ENCODE measurements at places on chromosomes 5 and 9.

GRCh38 chr5:94849821-94850736, 231.6 kb downstream of the SLF1 start:
- no peak overlapping the region for H3K4me3 ChIP-seq
- DNase-seq: peak; percentile 61
- H3K4me1 ChIP-seq: no peaks in the 10 kb centered on the region
- no peaks in the 10 kb centered on the region for H3K36me3 ChIP-seq
- H3K27me3 ChIP-seq: no peaks in the 10 kb centered on the region

DNA sequence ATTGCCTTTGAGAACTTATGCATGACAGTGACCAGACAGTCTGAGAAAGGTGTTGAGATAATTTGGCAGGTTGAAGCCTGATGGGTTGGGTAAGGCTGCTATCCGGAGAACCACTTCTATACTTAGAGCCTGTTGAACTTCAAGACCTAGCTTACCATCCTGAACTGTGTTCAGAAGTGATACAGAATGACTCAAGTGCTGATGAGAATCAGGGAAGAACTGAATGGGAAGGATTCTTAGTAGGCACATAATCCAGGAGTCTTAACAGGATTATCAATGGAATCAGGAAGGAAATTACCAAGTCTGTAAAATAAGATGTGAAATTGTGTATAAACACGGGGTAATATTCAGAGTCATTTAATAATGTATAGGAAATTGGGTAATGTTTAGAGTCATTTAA, 9.0 kb upstream of the PAPPA start:
- H3K36me3 ChIP-seq: no peaks in the 10 kb centered on the region
- H3K27me3 ChIP-seq: no peaks in the 10 kb centered on the region
- DNase-seq: no peak
- H3K4me3 ChIP-seq: no peak overlapping the region
- peak overlapping the region; percentile 53 for H3K27ac ChIP-seq
- H3K4me1 ChIP-seq: peaks cover 4% of the 10 kb centered on the region

DNA sequence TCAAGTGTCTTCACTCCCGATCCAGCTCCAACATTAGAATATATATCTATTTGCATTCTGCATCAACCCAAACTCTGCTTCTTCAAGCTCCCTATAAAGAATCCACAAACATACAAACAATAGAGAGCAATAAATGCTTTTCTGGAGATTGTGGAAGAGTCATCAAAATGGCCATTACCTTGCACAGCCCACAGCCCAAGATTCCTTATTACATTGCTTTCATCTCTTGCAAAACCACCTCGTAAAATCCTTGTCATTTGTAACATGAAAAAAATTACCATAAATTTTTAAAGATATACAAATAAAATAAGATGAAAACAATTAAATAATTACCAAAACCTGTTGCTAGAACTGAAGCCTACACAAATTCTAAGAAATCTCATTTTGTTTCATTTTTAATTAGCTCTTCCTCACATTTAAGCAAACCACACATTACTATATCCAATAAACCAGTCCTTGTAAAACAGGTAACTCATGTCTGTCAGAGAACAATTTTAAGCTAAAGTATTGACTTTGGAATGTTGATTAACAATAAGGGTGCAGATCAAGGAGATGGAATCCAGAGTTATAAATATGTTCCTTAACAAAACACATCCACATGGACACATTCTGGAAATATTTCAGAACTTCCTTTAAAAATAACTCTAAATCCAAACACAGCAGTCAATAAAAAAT, 7.1 kb downstream of the SPINK9 start:
- H3K27ac ChIP-seq: peak overlapping the region; percentile 8
- DNase-seq: no peak
- H3K27me3 ChIP-seq: no peaks in the 10 kb centered on the region
- H3K4me3 ChIP-seq: no peak overlapping the region
- H3K4me1 ChIP-seq: no peaks in the 10 kb centered on the region

- no peaks in the 10 kb centered on the region for H3K4me1 ChIP-seq
- no peaks in the 10 kb centered on the region for H3K27me3 ChIP-seq
- H3K4me3 ChIP-seq: no peak overlapping the region
- no peak overlapping the region for H3K27ac ChIP-seq
These were observed 54.4 kb downstream of the DROSHA start for GRCh38 chr5:31477516-31477915.

GRCh38 chr5:141787376-141787775, 90.8 kb downstream of the PCDH1 start:
- no peaks in the 10 kb centered on the region for H3K36me3 ChIP-seq
- no peak overlapping the region for H3K4me3 ChIP-seq
- no peaks in the 10 kb centered on the region for H3K27me3 ChIP-seq
- DNase-seq: no peak

GRCh38 chr9:129586245-129586644, 34.7 kb downstream of the C9orf50 start:
- no peak overlapping the region for H3K4me3 ChIP-seq
- no peak for DNase-seq
- no peaks in the 10 kb centered on the region for H3K27me3 ChIP-seq
- no peaks in the 10 kb centered on the region for H3K36me3 ChIP-seq
- no peak overlapping the region for H3K27ac ChIP-seq

GRCh38 chr9:126564128-126564527, 49.6 kb upstream of the LMX1B start:
- H3K36me3 ChIP-seq: no peaks in the 10 kb centered on the region
- H3K27ac ChIP-seq: no peak overlapping the region
- H3K4me3 ChIP-seq: no peak overlapping the region
- peaks cover 61% of the 10 kb centered on the region for H3K27me3 ChIP-seq
- DNase-seq: no peak

DNA sequence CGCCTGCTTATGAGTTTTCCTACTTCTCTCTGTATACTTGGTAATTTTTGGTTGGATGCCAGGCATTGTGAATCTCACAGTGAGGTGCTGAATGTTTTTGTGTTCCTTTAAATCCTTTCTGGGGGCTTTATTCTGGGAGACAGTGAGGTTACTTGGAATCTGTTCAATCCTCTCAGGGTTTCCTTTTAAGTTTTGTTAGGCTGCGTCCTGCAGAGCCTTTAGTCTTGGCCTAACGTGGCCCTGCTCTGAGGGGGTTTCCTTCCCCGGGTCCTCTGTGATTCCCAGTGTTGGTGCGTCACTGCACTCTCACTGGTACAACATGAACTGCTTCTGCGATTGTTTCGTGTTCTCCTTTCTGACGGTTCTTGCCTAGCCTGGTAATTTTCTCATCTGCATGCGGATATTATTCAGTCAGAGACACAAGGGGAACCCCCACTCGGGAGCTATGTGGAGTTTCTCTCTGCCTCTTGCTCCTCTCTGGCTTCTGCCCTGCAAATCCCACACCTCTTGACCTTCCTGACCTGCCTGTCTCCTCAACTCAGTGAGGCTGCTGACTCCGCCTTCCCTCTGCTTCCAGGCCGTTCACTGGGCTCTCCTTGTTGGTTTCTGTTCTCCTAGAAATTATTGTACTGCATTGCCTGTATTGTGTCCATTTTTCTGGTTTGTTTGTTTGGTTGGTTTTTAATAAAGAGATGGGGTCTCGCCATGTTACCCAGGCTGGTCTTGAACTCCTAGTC, 128.1 kb downstream of the DAB2IP start:
- no peaks in the 10 kb centered on the region for H3K27me3 ChIP-seq
- H3K4me3 ChIP-seq: no peak overlapping the region
- no peak for DNase-seq
- H3K36me3 ChIP-seq: no peaks in the 10 kb centered on the region
- H3K27ac ChIP-seq: no peak overlapping the region

DNA sequence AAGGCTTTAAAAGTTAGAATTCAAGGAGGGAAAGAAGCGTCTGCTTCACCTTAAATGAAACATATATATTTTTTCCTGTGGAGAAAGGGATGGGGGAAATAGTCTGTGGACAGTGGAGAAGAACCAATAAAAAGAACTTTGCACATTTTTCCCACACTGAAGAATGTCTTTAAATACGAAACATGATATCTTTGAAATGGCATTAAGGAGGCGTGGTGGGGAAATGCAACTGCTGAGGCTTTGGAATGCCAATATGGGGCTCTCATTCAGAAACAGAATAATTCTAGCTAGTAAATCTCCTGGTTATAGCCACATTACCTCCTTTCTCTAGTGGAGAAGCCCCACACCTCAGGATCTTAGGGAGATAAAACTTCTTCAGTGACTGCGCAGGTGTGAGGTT, 46.8 kb downstream of the TNC start:
- H3K27ac ChIP-seq: peak overlapping the region; percentile 15
- peaks cover 14% of the 10 kb centered on the region for H3K4me1 ChIP-seq
- no peaks in the 10 kb centered on the region for H3K36me3 ChIP-seq
- no peak for DNase-seq
- no peaks in the 10 kb centered on the region for H3K27me3 ChIP-seq

DNA sequence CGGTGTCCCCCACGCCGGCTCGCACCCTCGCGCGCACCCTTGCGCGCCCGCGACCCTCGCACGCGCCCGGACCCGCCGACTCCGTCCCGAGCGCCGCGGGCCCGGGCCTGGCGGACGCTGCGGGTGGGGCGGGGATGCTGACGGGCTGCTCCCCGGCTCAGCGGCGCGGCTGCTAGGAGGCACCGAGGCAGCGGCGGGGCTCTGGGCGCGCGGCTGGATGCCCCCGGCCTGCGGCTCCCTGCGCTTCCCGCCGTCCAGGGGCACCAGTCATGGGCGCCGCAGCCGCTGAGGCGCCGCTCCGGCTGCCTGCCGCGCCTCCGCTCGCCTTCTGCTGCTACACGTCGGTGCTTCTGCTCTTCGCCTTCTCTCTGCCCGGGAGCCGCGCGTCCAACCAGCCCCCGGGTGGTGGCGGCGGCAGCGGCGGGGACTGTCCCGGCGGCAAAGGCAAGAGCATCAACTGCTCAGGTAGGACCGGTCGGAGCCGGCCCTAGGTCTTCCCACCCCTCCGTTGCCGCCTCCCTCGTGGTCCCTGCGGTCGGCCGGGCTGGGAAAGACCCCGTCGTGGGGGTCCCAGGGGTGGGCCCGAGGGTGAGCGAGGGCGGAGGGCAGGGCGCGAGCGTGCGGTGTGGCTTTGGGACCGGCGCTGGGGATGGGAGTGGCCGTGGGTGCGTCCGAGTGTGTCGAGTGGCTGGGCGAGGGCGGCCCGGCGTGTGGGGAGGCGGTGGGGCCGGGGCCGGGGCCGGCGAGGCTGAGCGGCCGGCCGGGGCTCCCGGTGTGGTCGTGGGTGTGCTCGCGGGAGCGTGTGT, 530 bp downstream of the TMEFF1 start:
- H3K36me3 ChIP-seq: no peaks in the 10 kb centered on the region
- H3K27ac ChIP-seq: peak overlapping the region; percentile 77
- H3K4me3 ChIP-seq: peak overlapping the region; percentile 87

- no peak for DNase-seq
- H3K27ac ChIP-seq: no peak overlapping the region
- no peaks in the 10 kb centered on the region for H3K36me3 ChIP-seq
- H3K4me3 ChIP-seq: no peak overlapping the region
- H3K27me3 ChIP-seq: no peaks in the 10 kb centered on the region
- H3K4me1 ChIP-seq: peaks cover 5% of the 10 kb centered on the region
These were observed 28.0 kb upstream of the UBTD2 start for GRCh38 chr5:172311605-172312004.

DNA sequence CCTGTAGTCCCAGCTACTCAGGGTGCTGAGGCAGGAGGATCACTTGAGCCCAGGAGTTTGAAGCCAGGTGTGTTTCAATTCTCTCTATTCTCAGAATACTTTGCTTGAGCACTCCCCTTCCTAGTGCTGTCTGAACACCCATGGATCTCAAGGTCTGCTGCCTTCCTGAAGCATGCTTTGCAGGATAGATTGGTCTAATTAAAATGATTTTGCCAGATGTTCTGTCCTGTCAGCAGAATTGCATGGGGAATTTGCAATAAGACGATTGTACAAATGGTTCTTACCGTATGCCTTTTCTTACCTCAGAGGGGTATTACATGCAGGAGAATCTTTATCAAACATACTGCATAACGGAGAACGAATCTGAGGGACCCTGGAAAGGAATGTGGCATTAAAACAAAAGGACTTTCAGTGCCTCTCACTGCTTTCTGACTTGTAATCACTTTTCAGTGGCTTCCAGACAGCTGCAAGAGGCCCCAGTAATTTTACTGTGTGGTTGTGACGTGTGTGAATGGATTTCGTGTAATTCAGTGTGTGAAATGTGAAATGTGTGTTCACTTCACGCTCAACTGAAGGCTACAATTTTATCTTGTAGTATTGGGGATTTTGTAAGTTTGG, 587.2 kb upstream of the SEMA6A start:
- H3K27me3 ChIP-seq: no peaks in the 10 kb centered on the region
- DNase-seq: no peak
- no peaks in the 10 kb centered on the region for H3K4me1 ChIP-seq
- H3K36me3 ChIP-seq: no peaks in the 10 kb centered on the region

DNA sequence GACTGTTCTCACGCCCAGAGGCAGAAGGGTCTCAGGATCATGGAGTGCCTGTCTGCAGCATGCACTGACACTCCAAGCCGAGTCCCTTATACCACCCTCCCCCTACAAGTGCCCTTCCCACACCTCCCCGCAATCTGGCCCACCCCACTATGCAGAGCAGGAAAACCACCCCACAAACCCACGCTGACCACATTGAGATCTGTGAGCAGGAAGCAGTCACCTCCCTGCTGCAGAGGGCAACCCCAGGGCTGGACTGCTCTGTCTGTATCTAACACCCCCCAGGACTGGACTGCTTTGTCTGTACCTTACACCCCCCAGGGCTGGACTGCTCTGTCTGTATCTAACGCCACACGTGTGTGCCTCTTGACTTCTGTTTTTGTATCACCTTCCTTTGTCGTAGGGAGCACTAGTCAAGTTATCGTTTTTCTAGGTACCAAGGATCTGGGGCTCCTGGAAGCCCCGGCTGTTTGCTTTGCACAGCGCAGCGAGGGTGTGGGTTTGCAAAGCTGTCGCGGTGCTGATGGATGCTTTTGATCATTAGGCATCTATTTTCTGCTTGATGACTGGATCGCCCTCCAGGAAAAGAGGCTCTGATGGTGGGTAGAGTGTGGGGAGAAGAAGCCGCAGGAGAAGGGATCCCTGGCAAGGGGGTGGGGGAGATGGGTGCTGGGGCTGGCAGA, 21.5 kb downstream of the OLFM1 start:
- no peak for DNase-seq
- no peak overlapping the region for H3K27ac ChIP-seq
- H3K27me3 ChIP-seq: peaks cover 14% of the 10 kb centered on the region
- no peak overlapping the region for H3K4me3 ChIP-seq
- no peaks in the 10 kb centered on the region for H3K36me3 ChIP-seq

DNA sequence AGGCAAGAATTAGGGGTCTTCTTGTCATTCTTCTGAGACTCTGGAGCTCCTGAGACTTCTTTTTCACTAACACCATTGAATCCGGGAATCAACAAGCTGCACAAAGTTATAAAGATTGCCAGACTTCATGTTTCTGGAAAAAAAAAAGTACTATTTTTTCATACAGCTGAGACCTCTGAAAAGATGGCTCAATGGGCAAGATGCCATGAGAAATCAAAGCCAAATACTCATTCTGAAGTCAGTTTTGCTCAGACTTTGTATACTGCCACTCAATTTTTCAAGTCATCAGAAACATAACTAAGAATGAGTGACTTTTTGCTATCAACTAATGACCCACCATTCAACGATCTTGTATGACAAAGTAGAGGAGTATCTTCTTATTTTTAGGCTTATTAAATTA, 512.0 kb downstream of the RAB3C start:
- H3K4me1 ChIP-seq: peaks cover 29% of the 10 kb centered on the region
- H3K27me3 ChIP-seq: no peaks in the 10 kb centered on the region
- no peaks in the 10 kb centered on the region for H3K36me3 ChIP-seq
- DNase-seq: no peak
- H3K27ac ChIP-seq: peak overlapping the region; percentile 46

- DNase-seq: no peak
- H3K36me3 ChIP-seq: no peaks in the 10 kb centered on the region
- H3K4me3 ChIP-seq: no peak overlapping the region
- no peaks in the 10 kb centered on the region for H3K27me3 ChIP-seq
- no peak overlapping the region for H3K27ac ChIP-seq
These were observed 115.2 kb downstream of the CWC27 start for GRCh38 chr5:64883912-64884311.

GRCh38 chr5:132436936-132437335, 53.6 kb downstream of the IRF1 start:
- H3K27me3 ChIP-seq: no peaks in the 10 kb centered on the region
- no peak for DNase-seq
- H3K27ac ChIP-seq: peak overlapping the region; percentile 60
